Omental fat pad (tissue), 4 donors: ENCODE measurements at places on chromosomes 12 and 14.

DNA sequence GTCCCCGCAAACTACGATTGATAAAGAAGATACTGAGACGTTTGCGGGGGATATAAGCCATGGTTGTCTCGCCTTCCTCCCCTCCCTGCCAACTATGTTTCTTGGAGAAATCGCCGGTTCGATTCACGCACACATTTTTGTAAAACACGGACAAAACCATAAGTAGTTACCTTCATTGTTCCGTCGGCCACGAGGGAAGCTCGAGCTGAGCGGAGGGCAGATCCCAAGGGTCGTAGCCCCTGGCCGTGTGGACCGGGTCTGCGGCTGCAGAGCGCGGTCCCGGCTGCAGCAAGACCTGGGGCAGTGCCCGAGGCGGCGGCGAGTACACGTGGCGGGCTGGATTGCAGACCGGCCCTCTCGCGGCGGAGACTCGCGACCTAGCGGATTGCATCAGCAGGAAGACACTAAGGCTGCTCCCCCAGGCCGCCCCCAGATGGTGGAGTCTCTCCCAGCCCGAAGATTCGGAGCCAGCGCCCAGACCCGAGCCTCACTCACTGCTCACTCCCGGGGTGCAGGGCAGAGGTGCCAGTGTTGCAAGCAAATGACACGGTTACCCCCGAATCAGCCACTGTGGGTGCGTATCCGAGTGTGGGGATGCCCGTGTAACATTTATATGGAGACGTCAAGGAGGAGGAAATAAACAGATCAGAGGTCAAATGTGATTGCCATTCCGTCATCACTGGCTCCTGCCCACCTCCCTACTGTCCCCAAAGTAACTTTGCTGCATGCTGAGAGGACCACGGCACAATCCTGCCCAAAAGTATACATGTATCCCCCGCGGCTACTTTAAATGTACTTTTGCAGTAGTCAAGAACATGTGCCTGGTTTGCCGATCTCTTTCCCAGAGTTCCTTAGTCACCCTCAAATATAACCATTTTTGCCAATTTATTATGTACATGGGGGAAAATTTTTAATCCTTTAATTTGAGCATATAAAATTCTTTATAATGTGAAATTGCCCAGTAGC, at the start of gene BCAT1:
BCAT1 (minus strand) TSS at position 345 of the 966 bp plus-strand sequence; CDS start at position 176, 169 bp downstream.
- DNase-seq: peak; percentile 27

GRCh38 chr14:89032086-89032649, 207.7 kb downstream of the TTC8 start:
- no peak for DNase-seq

DNA sequence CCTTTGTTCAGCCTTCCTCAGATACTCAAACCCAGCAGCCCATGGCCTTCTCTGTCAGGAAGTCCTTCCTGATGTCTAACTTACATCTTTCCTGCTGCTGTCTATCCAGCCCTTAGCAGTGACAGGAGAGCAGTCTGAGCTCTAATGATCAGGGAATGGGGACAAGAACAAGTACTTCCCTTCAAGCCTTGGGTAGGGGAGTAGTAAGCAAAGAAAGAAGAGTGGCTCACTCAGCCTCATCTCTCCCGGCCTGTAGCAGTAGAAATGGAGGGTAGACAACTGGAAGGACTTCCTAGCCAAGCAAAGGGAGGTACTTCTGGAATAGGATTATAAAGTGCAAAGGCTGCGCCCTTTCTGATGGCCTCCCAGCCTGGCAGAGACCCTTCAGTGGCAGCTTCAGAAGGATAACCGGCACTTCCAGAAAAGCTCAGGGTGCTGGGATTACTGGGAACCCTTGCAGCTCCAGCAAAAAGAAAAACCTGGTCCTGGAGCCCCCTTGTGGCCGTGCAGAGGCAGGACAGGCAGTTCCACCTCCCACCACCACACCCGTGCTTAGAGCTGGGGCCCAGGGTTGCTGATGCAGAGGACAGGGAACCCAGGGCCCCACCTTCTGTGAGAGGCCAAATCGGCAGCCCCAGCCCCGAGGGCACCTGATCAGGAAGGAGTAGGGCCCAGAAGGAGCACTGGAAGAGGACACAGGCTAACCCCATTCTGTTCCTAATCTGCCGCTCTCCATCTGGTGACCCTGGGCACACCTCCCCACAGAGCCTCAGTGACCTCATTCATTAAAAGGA, 12.4 kb upstream of the SMUG1 start:
- no peak for DNase-seq

GRCh38 chr12:94038605-94039004, 109.8 kb upstream of the PLXNC1 start:
- no peak for DNase-seq

DNA sequence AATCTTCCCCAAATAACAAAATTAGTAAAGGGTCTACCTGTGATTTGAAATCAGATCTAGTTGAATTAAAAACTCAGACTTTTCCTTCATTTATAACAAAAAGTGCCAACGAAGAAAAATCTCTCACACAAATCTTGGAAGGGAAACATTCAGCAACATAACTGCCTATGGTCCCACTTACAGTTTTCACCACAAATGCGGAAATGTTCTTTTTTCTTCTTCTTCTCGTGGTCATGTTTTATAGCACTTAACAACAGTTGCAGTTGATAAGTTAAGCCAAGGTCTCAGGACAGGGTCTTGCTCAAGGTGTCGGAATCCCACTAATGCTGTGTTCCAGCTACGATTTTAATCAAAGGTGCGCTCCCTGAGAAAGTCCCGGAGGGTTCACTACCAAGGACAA, 10.1 kb downstream of the RNASE6 start:
- DNase-seq: no peak
